ENCODE measurements at places on chromosomes 2 and 18.

DNA sequence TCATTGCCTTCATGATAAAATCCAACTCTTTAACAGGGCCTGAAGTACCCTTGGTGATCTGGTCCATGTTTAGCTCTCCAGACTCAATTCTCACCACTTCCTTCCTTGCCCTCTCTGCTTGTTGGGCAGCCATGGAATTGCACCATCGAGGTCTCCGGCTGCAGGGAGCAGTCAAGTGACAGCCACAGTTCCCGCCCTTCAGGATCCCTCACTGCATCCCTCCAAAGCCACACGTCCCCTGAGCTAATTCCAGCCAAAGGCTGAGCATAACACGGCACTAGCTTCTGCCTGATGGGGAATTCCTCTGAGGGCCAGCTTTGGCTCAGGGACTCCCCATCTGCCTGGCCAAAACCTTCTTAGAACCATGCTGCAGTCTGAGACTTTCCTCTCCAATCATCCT, 47.4 kb upstream of the SLC1A4 start:
- DNase-seq: peak; percentile 59

- DNase-seq: no peak
Measured at GRCh38 chr18:36195427-36196122, 8.3 kb downstream of the MOCOS start.

- no peak for DNase-seq
Measured at GRCh38 chr18:55593888-55594287, 5.9 kb upstream of the TCF4 start.

GRCh38 chr18:2515171-2515787, 56.0 kb downstream of the METTL4 start:
- DNase-seq: peak; percentile 50

GRCh38 chr2:33496150-33496549, 19.7 kb downstream of the RASGRP3 start:
- no peak for DNase-seq

DNA sequence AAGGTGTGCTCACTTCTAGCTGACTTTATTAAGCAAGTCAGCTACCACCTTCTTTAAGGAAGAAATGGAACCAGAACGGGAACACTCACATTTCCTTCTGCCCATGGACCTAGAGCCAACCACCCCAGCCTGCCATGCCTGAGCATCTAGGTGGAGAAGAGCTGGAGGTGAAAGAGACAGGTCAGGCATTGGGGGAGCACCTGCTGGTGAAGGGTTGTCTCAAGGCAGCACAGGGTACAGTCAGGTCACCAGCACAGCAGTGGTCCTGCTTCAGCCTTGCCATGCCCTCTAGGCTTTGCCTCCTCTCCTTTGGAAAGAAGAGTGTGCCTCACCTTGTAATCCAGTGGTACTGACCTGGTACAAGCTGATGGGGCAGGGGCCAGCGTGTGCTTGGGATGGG, 107.9 kb downstream of the KCNF1 start:
- no peak for DNase-seq

- no peak for DNase-seq
Measured at GRCh38 chr2:33111002-33111446, 164.3 kb downstream of the LTBP1 start.

DNA sequence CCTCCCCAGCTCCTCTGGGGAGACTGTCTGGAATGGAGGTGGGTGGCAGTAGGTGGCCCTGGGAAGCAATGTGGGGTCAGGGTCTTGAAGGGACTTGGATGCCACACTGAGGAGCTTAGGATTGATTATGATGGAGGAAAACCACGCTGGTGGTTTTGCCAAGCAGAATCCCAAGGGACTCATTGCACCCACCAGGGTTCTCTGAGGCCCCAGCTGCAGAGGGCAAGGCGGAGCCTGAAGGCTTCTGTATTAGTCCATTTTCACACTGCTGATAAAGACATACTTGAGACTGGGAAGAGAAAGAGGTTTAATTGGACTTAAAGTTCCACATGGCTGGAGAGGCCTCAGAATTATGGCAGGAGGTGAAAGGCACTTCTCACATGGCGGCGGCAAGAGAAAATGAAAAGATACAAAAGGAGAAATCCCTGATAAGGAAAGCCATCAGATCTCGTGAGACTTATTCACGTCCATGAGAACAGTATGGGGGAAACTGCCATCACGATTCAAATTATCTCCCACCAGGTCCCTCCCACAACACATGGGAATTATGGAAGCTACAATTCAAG, 87.2 kb upstream of the YWHAQ start:
- no peak for DNase-seq

GRCh38 chr2:229749779-229750178, 35.4 kb upstream of the DNER start:
- DNase-seq: peak; percentile 30

DNA sequence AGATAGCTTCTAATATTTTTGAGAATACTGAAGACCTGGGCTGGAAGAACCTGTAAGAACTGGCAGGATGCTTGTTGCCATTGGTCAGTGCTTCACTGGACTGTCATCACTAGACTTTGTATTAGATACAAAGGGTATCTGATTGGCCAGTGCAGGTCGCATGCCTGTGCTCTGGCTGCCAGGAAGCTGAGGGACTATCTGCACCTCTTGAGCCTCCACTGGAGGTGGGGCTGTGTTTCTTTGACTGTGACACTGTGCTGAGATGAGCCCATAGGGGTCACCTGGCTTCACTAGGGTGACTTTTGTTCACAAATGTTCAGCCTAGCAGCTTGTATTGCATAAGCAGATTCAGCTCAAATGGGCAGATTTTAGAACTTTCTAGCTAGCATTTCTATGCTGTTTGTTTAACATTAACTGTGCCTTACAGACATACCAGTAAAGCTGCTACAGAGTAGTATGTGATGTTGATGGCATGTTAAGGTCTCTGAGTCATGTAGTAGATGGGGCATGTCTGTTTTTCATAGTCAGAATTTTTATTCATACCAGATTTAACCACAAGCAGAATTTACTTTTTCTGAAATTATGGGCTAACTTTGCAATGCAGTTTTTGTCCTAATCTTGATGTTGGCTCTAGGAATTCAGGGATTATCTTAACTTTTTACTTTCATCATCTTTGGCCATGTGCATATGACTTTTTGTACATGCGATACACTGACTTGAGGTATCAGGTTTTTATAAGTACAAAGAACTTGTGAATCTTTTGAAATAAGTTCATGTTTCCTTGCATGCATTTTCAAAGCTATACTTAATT, 56.1 kb downstream of the RHBDD1 start:
- no peak for DNase-seq

- DNase-seq: no peak
Measured at GRCh38 chr2:225276207-225276606, 123.3 kb upstream of the NYAP2 start.

- DNase-seq: no peak
Measured at GRCh38 chr18:43789234-43790000, 512.1 kb upstream of the SYT4 start.

GRCh38 chr2:60554074-60554645, 706 bp upstream of the BCL11A start:
- DNase-seq: peak; percentile 49

DNA sequence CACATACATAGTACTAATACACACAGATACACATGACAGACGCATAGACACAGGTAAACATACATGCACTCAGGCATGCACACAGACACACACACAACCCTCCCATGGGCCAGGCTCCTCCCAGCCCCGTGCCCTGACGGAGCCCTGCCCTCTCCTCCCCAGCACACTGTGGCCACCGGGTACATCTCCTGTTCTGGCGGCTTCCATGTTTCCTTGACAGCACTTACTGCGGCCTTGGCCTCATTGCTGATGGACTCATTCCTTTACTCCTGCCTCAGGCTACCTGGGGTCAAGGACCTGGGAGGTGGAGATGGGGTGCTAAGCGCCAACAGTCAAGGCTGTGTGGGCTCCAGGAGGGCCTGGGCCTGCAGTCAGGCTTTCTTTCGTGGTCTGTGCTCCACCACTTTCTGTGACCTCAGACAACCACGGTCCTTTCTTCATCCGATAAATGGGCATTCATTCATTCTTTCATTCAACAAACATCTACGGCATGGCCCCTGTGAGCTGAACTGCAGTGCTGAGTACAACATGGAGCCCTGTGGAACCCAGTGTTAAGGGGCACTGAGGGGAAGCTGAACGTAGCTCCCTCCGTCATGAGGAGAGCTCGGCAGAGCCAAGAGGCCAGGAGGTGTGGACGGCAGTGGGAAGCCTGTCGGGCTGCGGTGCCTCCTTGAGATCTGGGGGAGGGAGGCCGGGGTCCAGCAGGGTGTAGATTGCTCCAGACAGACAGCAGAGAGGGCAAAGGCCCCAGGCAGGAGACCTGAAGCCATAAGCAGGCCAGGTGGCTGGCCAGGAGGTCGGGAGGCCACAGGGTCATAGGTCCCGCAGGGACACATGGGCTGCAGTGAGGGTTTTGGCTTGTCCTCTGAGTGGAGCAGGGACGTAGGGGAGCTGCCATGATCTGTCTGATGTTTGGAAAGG, 190.4 kb upstream of the HDAC4 start:
- no peak for DNase-seq

DNA sequence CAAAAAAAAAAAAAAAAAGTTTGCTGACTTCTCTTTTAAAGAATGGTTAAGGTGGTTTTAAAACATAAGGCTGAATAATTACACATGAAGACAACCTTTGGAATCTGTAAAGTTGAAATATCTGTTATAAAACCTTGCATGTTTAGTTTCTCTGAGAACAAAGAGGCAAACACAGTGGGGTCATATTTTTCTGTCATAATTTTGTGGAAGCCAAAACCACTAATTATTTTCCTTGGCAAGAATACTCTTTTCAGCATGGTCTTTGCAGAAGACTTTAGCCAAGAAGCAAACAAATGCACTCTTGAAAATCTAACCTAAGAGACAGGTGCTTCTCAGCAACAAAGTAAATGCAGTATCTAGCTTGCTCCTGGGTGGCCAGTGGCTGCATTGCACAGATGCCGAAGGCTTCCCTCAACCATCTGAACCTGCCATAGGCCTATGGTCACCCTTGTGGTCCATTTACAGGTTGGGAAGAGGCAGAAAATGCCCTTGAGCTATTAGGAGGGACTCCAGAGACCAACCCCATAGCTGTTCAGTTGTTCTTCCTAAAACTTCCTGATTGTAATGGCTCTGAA, 44.8 kb downstream of the ZAP70 start:
- DNase-seq: no peak

GRCh38 chr2:168541858-168542257, 85.8 kb downstream of the CERS6 start:
- peak; percentile 30 for DNase-seq

DNA sequence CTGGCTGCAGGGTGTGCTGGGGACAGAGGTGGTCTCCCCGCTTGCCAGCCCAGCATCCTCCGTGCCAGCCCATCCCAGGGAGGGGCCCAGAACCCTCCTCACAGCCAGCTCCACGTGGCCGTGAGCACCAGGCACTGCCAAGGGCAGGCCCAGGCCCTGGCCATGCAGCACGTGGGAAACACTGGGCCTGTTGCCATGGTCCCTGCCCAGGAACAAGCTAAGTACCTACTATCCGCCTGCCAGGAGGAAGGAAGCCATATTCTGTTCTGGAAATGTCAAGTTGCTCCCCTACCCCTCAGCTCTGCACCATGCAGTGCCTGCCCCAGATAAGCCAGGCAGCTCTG, 250.6 kb downstream of the CYP26B1 start:
- no peak for DNase-seq

DNA sequence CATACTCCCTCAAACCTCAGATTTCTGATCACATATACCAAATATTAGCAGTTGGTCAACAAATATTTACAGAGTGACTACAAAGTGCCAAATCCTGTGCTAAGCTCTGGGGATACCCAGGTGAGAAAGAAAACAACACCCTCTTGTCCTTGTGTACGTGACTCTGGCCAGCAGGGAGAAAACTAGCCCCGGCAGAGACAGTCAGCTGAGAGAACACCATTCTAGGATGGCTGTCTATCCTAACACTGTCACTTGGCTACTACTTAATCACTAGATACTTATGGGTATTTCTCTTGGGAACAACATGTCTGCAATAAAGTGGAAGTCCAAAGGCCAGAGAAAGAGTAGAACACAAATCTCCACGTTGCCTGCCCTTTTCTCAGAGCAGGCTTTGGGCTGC, 57.9 kb upstream of the CD226 start:
- DNase-seq: no peak

GRCh38 chr2:15941481-15941850, 1.1 kb downstream of the MYCN start:
- peak; percentile 6 for DNase-seq

DNA sequence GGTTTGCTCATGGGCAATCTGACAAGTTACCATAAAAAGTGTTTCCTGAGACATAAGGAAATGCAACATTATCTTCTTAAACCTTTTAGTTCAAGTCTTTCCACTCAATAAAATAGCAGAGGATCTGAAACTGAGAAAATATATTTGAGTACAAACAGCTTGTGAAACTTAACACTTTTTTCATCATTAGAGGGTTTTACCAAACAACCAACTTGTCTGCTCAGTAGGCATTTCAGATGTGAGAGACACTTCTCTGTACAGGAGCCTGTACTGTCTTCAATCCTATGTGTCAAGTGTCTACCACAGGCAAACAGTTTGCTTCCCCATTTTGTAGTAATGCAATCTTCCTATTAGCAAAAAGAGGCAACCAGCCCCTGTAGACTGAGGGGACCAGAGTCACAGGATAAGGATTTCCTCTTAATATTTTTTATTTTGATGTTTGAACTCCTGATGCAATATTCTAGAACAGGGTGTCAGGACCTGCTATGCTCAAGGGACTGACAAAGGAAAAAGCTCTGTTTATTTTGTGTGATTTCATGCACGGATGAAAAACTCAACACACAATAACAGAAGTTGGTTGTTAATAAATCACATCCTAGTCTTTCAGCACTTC, 159.1 kb upstream of the LHCGR start:
- DNase-seq: no peak

DNA sequence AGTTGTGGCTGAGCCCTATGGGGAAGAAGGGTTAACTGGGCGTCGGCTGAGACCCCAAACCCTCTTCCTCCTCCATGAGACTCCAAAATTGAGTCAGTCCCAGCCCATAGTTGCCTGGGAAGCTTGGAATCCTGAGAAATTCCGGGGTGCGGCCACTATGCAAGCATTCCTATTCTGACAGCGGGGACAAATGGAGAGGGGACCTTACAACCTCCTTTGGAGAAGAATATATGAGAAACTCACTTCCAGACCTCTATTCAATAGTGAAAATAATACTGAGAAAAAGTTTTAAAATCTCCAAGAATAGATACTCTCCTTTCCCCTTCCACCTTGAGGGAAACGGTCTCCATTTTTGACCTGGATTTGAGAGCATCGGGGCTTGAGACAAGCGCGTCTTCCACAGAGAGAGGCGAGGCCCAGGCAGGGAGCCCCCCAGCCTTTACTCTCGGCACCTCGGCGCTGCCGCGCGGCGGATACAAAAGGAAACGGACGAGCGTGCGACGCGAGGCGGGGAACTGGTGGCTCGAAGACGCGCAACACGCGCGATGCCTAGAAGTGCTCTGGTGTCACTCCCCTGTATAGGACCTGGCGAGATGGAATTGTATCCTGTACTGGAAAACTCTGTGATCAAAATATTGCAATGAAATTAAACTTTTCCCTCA, 11.1 kb downstream of the NR4A2 start:
- DNase-seq: no peak

DNA sequence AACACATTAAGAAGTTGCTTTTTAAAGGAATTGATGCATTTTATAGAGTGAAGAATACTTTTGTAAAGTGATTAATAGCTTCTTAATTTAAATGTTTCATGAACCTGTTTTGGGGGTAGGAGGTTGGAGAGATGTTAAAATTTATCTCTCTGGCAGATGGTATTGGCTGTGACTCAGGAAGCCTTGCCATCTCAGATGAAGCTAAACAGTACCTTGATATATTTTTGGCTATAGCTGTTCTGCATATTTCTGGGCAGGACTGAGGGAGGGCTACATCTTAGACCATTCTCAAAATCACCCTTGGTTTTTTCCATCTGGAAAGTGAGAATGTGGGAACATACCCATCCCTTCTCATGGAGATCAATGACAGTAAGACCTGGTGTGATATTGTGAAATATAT, 13.4 kb downstream of the CAPN14 start:
- DNase-seq: no peak

All from suppressor macrophage treated with lipopolysaccharide for 4 hours (primary cell).